Adrenal gland (tissue), 19 donors: ENCODE measurements at places on chromosomes 7 and 10. TPM values are rescaled to one million over a fixed set of nuclear protein-coding genes. Genes with fewer than 3 reads are reported as not detected.
A peak's percentile ranks its signal among the peaks of the same experiment; 100 is the strongest.

The ADAM12 gene
- 0.08 TPM for polyA plus RNA-seq

The CLDN15 gene
- polyA plus RNA-seq: 0.70 TPM

DNA sequence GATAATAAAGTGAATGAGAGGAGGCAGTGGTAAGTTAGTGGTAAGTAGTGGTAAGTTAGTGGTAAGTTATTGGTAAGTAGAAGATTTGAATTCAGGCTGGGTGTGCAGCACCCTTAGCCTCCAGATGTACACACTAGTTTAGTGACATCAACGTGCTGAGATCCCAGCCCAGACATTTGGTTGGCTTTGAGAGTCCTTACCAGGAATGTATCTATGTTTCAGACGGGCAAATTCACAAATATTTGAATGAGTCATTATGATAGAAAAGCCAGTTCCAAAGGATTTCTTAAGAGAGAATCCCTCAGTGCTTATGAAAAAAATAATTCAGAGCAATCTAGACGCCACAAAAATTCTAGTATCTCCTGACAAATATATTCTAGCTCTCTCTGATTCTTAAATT is 70.0 kb downstream of the ARL4A start:
- H3K27me3 ChIP-seq: no peaks in the 10 kb centered on the region
- H3K4me3 ChIP-seq: no peak overlapping the region
- no peak for DNase-seq
- H3K36me3 ChIP-seq: no peaks in the 10 kb centered on the region
- no peak overlapping the region for H3K27ac ChIP-seq
- no peaks in the 10 kb centered on the region for H3K4me1 ChIP-seq

GRCh38 chr7:80443325-80443724 is 68.5 kb downstream of the GNAT3 start:
- H3K27ac ChIP-seq: no peak overlapping the region
- no peaks in the 10 kb centered on the region for H3K36me3 ChIP-seq
- H3K27me3 ChIP-seq: no peaks in the 10 kb centered on the region
- H3K4me3 ChIP-seq: no peak overlapping the region

GRCh38 chr10:34288634-34289033 is 526.5 kb downstream of the PARD3 start:
- no peak overlapping the region for H3K27ac ChIP-seq
- DNase-seq: peak; percentile 17
- no peak overlapping the region for H3K4me3 ChIP-seq
- peaks cover 42% of the 10 kb centered on the region for H3K4me1 ChIP-seq
- no peaks in the 10 kb centered on the region for H3K36me3 ChIP-seq

DNA sequence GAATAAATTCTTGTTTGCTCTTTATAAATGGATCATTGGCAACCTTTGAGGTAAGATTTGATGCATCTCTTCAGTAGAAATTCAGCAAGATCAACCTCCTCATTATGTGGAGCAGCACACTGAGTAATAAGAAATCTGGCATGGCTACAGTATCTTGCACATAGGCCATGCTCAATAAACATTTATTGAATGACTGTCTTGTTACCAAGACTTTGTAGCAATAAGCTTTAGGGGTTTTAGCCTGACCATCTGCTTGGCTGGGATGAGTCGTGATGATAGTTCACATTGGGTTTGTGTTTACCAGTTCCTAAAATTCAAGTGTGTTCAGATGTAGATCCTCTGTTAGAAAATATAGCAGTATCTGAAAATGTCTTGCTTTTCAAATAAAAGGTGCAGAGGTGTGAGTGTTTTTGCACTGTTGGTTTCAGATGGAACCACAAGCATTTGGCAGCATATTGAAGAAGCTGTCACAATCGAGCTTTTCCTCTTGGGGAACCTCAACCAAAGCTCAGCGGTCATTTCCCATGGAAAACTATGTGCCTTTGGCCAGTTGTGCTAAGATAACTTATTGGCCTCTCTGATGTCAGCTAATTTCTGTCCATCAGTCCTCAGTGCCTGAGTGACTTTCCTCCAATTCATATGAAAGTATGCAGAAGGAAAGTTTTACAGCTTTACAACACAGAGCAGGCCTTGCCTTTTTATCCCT is 442.6 kb downstream of the GFRA1 start:
- no peaks in the 10 kb centered on the region for H3K36me3 ChIP-seq
- no peaks in the 10 kb centered on the region for H3K27me3 ChIP-seq
- H3K27ac ChIP-seq: no peak overlapping the region
- H3K4me3 ChIP-seq: no peak overlapping the region
- no peaks in the 10 kb centered on the region for H3K4me1 ChIP-seq

DNA sequence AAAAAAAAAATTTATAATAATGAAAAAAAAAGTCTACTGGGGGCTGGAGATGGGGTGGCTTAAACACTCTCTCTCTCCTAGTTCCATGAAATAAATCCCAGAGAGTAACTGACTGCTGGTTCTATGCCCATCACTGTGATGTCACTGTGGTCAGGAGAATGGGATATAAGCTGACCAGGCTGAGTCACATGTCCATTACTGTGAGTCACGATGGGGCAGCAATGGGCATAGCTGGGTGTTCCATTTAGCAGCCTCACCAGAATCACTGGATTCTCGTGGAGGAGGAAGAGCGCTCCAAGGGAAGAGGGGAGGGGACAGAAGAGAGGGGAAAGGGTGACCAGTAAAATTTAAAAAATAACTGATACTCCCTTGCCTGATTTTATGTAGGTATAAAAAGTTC is 37.1 kb downstream of the MASTL start:
- no peak overlapping the region for H3K4me3 ChIP-seq
- DNase-seq: peak; percentile 81
- peak overlapping the region; percentile 54 for H3K27ac ChIP-seq
- H3K36me3 ChIP-seq: no peaks in the 10 kb centered on the region

- no peak for DNase-seq
- peaks cover 10% of the 10 kb centered on the region for H3K4me1 ChIP-seq
- no peak overlapping the region for H3K27ac ChIP-seq
- H3K4me3 ChIP-seq: no peak overlapping the region
These were observed 88.9 kb upstream of the NEBL start for GRCh38 chr10:20986049-20986448.

DNA sequence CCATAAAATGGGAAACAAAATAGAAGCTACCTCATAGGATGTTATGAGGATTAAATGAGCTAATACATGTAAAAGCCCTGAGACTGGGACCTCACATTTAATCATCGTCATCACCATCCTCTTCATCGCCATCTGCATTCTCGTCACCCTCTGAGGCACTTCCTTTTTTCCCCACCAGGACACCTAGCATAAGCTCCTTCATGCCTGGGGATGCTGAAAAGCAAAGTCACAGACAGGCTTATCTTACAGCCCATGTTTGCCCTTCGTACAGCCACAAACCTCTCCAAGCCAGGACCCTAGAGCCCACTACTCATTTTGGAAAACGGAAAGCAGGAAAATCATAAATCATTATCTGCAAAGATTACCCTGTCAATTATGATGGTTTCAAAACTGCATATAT is 249.6 kb downstream of the GPAM start:
- no peak overlapping the region for H3K4me3 ChIP-seq
- no peaks in the 10 kb centered on the region for H3K4me1 ChIP-seq
